WTC11 (cell line): ENCODE measurements at places on chromosomes 2 and 18.

DNA sequence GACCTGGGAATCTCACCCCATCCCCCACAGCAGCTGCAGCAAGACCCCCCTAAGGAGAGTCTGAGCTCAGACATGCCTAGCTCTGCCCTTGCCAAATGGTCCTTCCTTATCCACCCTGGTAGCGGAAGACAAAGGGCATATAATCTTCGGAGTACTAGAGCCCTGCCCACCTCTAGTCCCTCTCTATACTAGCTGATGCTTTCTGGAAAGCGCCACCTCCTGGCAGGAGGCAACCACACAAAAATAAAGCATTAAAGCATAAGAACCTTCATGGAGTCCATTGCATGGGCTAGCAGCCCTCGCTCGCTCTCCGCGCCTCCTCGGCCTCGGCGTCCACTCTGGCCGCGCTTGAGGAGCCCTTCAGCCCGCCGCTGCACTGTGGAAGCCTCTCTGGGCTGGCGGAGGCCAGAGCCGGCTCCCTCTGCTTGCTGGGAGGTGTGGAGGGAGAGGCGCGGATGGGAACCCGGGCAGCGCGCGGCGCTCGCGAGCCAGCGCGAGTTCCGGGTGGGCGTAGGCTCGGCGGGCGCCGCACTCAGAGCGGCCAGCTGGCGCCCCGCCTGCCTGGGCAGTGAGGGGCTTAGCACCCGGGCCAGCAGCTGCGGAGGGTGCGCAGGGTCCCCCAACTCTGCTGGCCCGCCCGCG lies 941.2 kb downstream of the SUCLG1 start:
- peak; percentile 21 for DNase-seq

- DNase-seq, result no peak
These were observed 657.7 kb downstream of the TMEM182 start for GRCh38 chr2:103419506-103419905.

DNA sequence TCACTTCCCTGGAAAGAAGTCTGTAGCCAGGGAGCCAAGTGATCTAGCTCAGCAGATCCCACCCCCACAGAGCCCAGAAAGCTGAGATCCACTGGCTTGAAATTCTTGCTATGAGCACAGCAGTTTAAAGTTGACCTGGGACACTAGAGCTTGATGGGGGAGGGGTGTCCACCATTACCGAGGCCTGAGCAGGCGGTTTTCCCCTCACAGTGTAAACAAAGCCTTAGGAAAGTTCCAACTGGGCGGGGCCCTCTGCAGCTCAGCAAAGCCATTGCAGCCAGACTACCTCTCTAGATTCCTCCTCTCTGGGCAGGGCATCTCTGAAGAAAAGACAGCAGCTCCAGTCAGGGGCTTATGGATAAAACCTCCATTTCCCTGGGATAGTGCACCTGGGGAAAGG lies 887.2 kb upstream of the LRATD1 start:
- DNase-seq, result peak; percentile 67

DNA sequence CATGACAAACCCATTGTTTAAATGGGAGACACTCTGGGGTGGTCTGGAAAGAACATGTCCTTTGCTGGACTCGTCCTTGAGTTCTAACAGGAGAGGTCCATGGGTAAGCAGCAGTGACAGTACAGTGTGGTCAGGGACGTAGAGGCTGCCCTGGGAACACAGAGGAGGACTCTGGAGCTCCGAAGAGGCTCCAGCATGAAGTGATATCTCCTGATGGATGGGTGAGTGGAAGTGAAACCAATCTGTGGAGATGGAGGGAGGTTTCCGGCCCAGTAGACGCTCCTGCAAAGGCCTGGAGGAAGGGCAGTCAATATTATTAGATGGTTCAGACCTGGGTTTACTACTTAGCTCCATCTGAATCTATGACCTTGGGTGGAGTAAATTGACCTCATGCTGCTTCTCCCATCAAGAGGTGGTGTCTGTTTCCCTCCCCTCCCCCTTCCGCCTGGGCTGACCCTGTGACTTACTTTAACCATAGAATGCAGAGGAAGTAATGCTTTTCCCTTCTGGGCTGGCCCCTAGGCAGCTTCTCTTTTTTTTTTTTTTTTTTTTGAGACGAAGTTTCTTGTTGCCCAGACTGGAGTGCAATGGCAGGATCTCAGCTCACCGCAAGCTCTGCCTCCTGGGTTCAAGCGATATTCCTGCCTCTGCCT lies 2.3 kb upstream of the TFCP2L1 start:
- DNase-seq, result no peak

DNA sequence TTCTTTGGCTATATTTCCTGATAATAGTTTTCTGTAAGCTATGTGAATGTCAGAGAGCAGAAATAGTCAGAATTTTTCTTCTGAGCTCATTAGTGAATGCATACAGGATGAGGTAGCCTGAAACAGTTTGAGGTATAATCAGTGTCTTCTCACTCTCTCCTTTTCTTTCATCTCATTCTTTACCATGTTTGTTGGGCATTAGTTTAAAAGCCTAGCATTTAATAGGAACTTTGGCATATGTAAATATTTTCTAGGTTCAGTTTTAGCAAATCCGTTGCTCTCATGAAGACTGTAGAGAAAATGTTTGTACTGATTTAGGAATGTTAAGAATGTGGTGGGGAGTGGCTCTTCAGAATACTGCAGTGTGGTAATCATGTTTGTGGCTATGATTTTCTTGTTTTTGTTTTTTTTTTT lies 119.4 kb downstream of the PARD3B start:
- no peak for DNase-seq

DNA sequence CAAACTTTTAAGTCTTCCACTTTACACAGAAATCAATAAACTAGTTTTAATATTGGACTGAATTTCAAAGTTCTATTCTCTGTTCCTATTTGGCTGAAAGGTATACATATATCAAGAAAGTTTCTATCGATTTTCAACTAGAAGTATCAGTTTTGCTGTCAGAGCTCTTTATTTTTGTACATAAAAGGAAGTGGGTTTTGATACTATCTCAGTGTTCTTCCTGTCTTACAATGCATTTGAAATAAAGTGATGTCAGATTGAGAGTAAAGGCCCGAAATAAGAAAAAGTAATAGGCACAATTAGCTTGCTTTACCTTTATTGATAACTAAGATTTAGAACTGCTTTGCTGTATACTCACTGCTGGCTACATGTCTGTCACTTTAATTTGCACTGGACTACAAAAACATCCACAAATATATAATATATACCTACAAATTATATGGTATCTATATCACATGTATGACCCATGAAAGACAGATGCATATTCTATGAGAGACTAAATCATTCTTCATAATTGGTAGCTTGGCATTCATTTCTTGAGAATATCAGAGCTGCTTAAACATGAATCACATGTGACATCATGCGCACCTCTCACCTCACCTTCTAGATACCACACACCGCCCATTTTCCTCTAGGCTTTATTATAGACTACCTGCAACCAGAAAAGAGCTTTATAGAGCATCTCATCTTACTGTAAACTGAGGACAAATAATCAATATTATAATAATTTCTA lies 83.6 kb downstream of the ASXL2 start:
- DNase-seq, result no peak

- DNase-seq, result no peak
These were observed 487.0 kb downstream of the TNS1 start for GRCh38 chr2:217515615-217516309.

- DNase-seq, result no peak
These were observed 43.3 kb downstream of the ZNF532 start for GRCh38 chr18:58908006-58908405.

GRCh38 chr2:106358521-106358920 lies 109.7 kb downstream of the RGPD3 start:
- no peak for DNase-seq
